ENCODE measurements at places on chromosomes 12 and 14.
A peak's percentile ranks its signal among the peaks of the same experiment; 100 is the strongest.

DNA sequence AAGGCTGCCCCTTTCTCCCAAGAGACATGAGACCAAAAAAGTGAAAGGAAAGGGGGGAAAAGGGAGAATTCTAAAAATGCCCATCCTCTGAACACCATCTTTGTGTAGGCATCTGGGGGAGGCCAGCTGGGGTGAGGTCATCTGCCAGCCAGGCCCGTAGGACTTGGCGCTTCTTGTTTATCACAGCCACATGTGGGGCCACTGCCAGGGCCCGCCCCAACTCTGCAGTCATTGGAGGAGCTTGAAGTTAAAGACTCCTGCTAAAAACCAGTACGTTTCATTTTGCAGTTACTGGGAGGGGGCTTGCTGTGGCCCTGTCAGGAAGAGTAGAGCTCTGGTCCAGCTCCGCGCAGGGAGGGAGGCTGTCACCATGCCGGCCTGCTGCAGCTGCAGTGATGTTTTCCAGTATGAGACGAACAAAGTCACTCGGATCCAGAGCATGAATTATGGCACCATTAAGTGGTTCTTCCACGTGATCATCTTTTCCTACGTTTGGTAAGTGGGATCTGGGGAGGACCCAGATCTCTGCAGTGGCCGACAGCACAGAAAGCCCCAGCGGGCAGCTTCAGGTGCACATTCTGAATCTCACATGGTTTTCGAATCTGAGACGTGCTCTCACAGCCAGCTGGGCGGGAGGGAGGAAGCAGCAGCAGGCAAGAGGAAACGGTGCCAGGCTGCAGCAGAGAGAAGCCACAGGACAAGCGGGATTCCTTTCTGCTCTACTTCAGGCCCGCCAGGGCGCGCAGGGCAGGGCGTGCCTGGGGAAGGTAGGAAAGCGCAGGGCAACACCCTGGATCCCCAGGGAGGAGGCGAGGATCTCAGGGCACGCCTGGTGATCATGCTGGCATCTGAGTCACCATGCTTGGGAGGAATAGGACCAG lies at the start of gene P2RX7:
Gene P2RX7 (plus strand): TSS at position 276 of the 881 bp plus-strand sequence. CDS start 95 bp downstream, at position 371.
- DNase-seq, result peak; percentile 15

DNA sequence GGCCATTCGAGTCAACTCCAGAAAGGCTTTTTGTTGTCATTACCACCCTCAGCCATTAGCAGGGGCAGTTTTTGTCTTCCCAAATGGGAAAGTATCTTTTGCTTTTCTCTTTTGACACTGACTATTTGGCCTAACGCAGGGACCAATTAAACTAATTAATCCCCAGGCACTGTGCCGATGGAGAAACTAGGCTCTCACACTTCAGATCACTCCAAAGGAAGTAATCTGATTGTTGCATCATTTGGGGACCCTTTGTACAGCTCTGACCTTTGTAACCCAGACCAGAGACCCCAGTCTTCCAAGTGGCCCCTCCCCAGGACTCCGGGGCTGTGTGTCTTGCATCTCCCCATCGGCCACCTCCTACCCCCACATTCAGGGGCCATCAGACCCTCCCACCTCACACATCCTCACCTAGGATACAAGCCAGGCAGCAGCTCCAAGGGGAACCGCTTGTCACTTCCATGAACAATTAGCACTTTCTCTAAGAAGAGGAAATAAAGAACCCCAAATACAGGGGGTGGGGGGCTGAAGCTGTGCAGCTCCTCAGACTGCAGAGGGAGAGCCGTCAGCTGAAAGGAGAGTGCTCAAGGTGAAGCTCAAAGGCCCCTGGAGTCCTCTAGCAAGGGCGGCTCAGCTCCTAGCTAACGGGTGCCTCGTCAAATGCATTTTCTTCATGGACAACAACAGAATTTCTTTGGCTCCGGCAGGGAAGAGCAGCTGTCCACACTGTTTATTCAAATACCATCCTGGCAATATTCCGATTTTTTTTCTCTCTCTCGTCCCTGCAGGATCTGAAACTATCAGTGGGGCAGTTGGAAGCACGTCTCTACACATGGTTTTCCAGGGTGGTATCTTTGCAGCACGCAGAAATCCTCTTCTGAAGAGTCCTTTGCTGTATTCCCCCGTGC lies 64.3 kb upstream of the DIO3 start:
- DNase-seq, result no peak

GRCh38 chr14:102573591-102574046 lies 18.8 kb upstream of the RCOR1 start:
- no peak for DNase-seq

- DNase-seq, result no peak
Measured at GRCh38 chr12:116878567-116879508, 2.4 kb downstream of the HRK start.

GRCh38 chr14:95253039-95253630 lies 66.6 kb downstream of the CLMN start:
- no peak for DNase-seq

- no peak for DNase-seq
Measured at GRCh38 chr14:33210311-33210710, 271.6 kb downstream of the NPAS3 start.

DNA sequence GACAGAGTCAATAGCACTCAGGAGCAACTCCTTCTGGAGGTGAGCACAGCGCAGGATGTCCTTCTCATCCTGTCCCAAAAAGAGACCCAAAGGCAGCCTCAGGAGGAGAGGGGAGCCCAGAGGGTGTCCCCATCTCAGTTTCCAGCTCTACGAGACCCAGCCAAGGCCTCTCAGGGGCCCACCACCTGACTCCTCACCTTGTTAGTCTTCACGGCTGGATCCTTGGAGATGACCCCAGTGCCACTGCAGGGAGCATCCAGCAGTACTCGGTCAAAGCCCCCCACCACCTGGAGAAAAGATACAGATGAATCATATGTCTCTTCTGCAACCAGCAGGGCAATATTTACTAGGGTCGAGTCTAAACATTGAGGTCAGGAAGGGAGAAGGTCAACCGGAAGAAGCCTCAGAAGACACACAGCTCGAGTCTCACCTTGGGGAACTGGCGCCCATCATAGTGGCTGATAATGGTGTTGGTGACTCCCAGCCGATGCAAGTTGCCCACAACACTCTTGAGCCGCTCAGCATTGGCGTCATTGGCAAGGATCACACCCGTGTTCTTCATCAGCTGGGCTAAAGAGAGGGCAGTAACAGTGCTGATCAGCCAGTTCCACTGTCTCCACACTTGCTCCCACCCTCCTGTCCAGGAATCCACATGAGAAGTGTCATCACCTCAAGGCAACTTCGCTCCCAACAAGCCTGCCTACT lies 4.8 kb upstream of the IFFO1 start:
- no peak for DNase-seq

- no peak for DNase-seq
Measured at GRCh38 chr12:94287245-94287628, 138.9 kb downstream of the PLXNC1 start.

DNA sequence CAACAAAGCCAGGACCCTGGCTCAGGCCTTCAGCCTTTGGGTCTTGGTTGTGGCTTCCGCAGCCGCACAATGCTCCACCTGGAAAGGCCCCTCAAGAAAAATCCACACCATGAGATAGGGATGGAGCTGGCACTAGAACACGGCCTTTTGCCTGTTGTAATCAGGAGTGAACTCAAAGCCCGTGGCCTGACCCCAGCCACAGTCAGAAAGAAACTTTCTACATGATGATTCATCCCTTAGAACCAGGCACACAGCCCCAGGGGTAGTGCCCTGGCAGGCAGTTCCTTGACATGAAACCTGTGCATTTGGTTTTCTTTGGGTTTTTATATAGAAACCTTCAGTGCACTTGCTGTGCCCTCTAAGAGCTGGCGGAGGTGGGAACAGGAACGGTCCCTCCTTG lies 5.1 kb downstream of the CLMN start:
- DNase-seq, result no peak

GRCh38 chr14:68039593-68039992 lies 220.0 kb downstream of the RAD51B start:
- DNase-seq, result no peak

DNA sequence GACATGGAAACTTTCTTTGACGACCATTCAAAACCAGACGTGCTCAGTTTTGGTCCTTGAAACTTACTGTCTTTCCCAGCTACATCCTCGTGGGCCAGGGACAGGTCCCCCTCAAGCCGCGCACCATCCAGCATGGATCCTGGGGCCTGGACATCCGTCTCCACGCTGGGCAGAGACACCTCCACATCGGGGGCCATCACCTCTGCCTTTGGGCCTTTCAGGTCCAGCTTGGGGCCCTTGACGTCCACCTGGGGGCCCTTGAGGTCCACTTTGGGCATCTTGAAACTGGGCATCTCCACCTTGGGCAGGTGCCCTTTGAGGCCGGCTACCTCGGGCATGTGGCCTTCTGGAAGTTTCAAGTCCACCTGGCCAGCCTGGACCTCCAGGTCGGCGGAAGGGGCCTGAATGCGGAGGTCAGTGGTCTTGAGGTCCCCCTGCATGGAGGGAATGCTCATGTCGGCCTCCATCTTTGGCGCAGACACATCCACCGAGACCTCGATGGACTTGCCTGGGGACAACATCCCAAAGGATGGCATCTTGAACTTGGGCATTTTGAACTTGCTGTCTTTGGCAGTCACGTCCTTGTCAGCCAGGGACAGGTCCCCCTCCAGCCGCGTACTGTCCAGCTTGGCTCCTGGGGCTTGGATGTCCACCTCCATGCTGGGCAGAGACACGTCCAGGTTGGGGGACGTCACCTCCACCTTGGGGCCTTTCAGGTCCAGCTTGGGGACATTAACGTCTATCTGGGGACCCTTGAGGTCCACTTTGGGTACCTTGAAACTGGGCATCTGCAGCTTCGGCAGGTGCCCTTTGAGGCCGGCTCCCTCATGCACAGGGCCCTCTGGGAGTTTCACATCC lies 17.1 kb downstream of the PLD4 start:
- no peak for DNase-seq

DNA sequence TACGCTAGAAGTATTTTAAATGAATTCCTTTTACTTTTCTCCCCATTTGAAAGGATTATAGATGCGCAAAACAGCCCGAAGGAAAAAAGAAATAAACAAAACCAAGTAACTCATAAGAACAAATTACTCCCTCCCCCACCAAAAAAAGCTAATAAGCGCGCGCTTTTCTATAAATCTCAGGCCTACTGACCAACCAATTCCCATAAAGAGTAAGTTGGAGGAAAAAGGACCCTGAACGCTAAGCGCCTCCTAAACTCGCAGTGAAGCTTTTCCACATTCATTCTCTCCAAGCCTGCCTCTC lies 588 bp downstream of the MBIP start:
- no peak for DNase-seq

DNA sequence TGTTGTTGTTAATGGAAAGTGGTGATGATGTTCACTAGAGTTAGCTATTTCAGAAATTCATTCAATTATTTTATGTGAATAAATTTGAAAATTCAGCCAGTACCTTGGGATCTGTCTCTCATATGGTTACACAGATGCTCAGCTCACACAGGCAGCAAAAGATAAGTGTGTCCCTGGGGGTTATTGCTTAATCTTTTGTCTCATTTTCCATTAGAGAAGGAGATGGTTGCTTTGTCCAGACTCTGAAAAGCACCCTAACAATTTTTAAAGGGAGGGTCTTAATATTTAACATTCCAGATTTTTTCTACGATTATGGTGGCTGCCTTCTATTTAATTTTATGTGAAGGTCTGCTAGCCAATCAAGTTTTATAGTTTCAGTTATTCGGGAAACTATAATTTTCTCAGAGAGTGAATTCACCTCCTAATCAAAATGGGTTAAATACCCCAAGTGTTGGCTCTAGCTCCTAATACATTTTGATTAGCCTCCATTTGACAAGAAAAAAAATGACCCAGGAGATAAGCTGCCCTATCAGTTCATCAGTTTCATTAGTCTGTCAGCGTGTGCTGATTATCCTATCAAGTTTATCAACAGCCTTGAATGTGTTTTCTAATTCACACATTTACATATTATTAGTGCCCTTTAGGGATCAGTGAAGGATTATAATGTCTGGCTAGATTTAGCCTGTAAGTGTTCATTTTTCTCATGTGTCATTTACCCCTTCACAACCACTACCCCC lies 282.1 kb downstream of the TMTC2 start:
- DNase-seq, result no peak

DNA sequence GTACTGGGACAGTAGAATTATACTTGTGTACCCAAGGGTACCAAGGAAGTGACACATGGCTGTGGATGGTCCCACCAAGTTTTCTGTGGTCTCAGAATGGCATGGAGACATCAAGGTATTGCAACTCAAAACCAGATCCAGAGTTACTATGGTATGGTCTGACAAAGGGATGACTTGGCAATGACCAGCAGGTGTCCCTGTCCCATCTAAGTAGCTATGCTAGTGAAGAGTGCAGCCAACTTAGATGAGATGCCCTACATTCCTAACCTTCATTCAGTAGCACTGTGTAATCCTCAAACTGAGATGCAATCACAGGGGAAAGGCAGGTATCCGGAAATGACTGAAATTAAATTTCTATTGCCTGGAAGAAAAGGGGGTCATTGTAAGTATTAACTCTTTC lies 188.7 kb upstream of the TMEM260 start:
- no peak for DNase-seq

DNA sequence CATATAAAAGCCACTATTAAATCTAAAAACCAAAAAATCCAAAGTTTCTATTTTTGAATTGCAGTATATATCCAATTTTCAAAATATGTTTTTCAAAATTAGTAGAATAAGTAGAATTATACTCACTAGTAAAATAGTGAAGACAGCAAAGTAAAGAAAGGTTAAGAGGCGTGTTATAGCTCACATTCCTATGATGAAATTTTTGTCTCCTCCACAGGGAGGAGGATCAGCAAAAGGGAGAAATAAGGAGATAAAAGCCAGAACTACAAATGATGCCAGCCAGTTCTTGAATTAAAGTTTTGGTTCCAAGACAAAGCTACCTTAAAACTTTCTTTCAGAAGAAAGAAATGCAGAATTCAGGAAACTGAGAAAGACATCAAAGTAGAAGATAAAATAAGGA lies 50.0 kb downstream of the C2CD5 start:
- no peak for DNase-seq

GRCh38 chr12:42422785-42423184 lies 96.8 kb downstream of the PPHLN1 start:
- DNase-seq, result no peak

DNA sequence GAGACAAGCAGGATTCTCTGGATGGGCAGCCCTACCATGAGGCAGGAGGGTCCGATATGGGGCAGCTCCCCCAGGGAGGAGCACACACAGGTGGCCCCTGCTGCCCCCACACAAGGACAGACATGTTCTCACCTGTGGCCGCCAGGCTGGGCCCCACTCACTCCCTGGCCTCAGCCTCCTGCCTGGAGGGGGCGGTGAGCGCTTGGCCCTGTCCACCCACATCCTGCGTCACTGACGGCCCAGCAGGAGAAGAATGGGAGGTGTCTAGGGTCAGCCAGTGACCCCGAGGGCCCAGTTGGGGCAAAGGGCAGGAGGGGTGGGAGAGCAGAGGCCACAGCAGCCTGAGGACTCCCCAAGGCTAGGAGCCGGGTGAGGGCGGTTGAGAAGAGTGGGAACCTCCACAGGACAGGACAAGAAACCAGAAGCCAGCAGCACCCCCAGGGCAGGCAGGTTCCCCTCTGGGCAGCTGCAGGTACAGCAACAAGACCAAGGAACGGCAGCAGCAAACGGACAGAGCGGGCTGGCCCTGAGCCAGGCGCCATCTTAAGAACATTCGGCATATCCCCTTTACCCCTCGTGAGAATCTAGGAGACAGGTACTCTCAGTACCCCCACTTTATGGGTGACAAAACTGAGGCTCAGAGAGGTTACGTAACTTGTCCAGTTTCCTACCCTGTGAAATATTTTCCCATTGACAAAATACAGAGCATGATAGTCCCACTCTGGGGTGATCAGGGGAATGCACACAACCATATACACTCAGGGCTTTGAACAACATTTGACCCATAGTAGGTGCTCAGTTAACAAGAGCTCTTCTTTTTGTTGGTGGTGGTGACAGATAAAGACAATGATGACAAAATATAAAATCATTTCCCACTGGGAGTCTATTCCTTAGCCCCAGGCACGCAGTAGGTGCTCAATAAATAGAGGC lies 74.3 kb downstream of the NCOR2 start:
- no peak for DNase-seq

- no peak for DNase-seq
Measured at GRCh38 chr12:46617167-46617566, 208.6 kb downstream of the SLC38A4 start.
